Thyroid gland (tissue), 4 donors: ENCODE measurements at places on chromosomes 16 and 17.
A peak's percentile ranks its signal among the peaks of the same experiment; 100 is the strongest.

- DNase-seq, result peak; percentile 76
These were observed 124.5 kb upstream of the ZFHX3 start for GRCh38 chr16:73172241-73172972.

- no peak for DNase-seq
These were observed 312.2 kb downstream of the RBFOX1 start for GRCh38 chr16:7644811-7645210.

DNA sequence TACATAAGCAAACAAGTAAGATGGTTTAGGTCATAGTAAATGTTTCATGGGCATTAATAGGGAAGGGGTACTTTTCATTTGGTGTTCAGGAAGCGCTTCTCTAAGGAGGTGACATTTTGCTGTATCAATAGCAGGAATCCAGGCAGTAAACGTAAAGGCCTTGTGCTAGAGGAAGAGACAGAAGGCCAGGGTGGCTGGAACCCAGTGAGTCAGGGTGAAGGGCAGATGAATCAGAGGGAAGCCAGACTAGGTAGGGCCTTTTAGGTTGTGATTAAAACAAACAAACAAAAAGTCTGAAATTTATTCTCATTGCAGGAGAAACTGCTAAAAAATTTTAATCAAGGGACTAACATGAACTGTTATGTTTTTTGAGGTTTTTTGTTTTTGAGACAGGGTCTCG lies 6.5 kb downstream of the BMERB1 start:
- no peak for DNase-seq

DNA sequence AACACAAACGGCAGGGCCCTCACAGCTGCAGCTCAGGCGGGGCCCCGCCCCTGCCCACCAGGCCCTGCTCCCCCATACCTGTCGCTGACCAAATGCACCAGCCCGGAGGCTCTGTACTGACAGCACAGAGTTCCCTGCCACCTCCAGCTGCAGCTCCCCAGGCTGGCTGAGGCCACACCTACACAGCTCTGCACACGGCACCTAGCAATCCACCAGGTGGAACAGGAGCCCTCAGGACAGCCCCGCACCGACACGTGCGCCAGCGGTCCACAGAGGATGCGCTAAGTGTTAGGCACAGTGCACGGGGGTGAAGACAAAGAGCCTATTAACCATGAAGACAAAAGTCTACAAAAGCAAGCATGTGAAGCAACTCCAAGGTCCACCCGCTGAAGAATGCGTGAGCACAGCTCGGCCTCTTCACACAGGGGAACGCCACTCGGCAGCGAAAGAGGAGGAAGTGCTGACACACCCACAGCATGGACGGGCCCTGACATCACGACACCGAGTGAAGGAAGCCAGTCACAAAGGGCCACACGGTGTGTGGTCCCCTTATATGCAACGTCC lies 5.4 kb downstream of the ZCCHC14 start:
- DNase-seq, result peak; percentile 84

- DNase-seq, result no peak
These were observed 29.1 kb downstream of the PRAC1 start for GRCh38 chr17:48693178-48693577.

- DNase-seq, result no peak
These were observed 10.7 kb downstream of the DNAAF1 start for GRCh38 chr16:84155771-84156170.

DNA sequence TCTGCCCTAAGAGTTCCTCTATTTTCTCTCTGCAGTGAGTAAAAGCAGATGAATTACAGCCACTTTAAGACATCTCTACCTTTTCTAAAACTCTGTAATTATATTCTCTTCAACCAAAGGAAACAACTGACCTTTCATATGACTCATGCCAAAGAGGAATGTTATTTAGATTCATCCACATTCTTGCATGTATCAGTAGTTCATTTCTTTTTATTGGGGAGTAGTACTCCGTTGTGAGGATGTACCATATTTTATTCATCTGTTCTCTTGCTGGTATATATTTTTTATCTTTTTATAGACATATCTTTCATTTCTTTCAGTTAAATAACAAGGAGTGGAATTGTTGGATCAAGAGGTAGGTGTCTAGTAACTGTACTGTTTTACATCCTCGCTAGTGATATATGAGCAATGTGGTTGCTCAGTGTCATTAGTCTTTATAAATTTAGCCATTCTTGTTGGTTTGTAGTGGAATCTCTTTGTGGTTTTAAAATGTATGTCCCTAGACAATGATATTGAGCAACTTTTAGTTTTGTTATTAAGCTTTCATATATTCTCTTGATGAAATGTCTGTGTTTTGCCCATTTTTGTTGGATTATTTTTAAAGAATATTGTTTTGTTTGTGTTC lies 7.8 kb upstream of the MYH8 start:
- no peak for DNase-seq

DNA sequence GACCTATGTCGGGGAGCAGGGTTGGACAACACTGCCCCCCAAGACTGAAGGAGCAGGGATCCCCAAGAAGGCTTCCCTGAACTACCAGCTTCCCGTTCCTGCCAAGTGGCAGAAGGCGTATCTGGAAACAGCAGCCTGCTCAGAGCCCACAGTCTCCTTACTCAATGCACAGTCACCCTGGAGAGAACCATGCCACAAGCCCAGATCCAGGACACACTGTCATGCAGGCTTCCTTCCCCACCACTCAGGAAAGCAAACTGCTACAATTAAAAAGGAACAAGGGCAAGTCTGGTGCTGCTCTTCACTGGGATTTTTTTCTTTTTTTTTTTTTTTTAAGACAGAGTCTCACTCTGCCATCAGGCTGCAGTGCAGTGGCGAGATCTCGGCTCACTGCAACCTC lies 8.2 kb downstream of the WDR45B start:
- DNase-seq, result no peak

DNA sequence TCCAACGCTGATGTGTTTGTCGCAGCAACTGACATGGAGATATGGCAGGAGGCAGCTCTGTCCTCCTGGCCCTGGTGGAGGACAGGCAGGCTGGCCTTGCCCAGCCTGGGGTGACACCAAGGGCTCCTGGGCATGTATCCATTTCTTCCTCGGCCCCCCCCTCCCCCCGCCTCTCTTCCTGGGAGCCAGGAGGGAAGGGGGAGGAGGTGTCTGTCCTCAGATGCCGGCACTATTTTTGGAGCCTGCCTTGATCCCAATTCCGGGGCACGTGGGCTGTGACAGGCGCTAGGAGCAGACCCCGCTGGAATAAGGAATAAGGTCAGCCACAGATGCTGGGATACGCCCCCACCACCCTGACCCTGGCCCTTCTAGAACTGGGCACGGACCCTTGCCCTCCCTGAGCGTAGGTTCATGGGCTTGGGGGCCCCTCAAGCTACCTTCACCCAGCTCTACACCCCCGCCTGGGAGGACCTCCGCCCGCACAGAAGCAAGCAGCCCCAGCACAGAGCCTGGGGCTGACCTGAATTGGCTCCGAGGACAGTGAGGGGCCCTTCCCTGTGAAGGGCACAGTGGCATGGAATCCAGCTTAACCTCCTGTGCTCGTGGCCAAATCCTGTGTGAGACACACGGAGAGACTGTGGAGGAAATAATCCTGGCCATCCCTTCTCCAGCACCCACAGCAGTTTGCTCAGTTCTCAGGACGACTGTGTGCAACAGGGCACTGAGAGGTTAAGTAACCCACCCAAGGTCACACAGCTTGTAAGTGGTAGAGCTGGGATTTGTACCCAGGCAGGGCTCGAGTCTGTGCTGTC lies 24.1 kb downstream of the SEC14L5 start:
- DNase-seq, result no peak

- DNase-seq, result peak; percentile 78
These were observed 139.8 kb downstream of the KATNIP start for GRCh38 chr16:27689711-27690110.

DNA sequence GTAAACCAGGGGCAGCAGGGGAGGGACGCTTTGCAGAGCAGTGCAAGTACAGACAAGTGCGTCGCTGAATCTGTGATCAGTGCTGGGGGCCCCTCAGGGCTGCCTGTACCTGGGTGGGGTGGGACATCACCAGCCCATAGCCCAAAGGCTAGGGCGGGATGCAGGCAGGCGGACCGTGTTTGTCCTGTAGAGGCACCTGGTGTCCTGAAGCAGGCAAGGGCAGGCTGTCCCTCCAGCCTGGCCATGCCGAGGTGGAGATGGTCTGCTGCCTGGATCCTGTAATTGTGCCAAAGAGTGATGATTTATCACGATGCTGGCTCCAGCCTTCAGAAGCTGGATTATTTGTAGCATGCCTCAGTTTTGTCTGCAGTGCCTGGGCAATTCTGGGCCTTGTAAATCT lies 137.9 kb upstream of the GSE1 start:
- DNase-seq, result peak; percentile 70

- no peak for DNase-seq
These were observed 82.9 kb downstream of the MYH11 start for GRCh38 chr16:15773968-15774367.

GRCh38 chr17:63929860-63930766 lies 2.0 kb downstream of the CD79B start:
- DNase-seq, result no peak

GRCh38 chr16:1530883-1531637 lies 2.4 kb upstream of the TMEM204 start:
- DNase-seq, result no peak

GRCh38 chr17:57615836-57616757 lies 129.0 kb downstream of the CCDC182 start:
- DNase-seq, result no peak

DNA sequence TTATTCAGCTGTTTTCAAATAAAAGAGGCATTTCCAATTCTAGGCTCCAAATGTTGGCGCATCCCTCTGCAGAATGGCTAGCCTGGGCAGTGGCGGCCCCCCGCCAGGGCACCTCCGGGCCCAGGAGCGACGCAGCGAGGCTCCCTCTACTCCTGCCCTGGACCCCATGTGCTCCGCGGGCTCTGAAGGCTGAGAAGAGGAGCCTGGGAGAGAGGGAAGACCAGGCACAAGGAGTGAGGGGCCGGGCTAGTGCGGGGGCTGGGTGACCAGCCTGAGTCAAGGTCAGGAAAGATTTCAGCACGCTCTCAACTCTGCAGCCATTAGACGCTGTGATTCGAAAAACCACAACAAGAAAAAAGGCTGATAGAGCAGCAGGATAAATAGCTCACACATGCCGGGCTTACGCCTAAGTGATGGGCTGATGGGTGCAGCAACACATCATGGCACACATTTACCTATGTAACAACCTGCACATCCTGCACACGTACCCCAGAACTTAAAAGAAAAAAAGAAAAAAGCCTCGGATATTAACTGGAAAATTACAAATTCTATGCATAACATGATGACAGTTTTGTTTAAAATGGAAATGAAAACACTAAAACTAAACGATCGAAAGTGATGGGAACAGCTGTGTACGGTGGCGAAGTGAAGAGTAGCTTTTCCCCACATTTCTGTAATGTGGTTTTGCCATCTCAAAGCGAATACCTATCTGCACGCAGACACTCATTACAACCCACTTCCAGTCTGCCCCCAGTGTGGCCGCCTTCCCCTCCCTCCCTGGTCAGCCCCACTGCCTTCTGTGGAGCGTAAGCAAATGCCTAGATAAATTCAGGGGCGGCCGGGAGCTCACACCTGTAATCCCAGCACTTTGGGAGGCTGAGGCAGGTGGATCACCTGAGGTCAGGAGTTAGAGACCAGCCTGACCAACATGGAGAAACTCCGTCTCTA lies 44.4 kb downstream of the MAP1LC3B start:
- no peak for DNase-seq

GRCh38 chr17:885971-886571 lies 93.5 kb downstream of the NXN start:
- no peak for DNase-seq

DNA sequence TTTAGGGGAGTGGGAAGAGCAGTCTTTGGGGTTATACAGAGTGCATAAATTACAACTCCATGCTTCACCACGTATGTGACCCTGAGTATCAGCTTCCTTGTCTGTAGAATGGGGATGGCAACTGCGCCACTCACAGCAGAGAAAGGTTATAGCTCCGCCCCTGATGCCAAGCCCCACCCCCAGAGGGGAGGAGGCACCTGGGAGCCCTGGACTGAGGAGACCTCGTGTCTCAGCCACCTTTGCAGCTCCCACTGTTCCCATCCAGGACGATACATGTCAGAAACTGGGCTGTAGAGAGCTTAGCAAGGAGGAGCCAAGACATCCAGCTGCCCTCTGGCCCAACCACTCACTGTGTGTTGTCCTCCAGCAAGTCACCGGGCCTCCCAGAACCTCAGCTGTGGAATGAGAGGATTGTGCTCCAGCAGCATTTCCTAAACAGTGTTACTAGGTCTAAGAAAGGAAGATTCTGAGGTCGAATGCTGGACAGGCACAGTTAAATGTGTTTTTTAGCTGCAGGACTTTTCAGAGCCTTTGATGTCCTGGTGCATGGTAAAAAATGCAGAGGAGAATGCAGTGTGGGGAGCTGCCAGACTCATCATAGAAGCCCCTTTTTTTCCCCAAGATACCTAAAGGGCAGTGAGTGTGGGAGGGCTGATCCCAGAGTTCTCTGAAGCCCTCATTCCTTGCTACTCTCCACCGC lies 49.4 kb downstream of the BEAN1 start:
- no peak for DNase-seq

GRCh38 chr16:8972843-8973586 lies 9.3 kb upstream of the USP7 start:
- DNase-seq, result no peak

DNA sequence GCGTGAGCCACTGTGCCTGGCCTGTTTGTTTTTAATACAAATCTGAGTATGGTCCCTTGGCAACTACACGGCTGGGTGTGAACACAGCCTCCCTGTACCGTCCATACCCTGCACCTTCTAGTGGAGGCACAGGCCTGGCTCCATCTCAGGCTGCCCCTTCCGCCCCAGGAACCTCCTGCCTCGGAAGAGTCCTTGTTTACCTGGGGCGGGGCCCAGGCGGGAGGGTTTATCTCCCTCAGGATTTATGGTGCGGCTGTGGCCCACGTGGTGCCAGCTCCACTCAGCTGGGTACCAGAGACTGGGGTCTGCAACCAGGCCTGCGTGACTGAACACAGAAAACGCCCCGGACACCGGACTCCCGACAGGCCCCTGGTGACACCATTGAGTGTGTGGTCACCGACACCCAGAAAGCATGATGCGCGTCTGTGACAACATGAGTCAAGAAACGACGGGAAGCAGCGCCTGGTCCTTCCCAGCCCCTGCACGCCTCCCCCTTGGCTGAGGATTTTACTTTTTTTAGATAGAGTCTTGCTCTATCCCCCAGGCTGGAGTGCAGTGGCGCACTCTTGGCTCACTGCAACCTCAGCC lies 19.0 kb downstream of the UNKL start:
- DNase-seq, result no peak

DNA sequence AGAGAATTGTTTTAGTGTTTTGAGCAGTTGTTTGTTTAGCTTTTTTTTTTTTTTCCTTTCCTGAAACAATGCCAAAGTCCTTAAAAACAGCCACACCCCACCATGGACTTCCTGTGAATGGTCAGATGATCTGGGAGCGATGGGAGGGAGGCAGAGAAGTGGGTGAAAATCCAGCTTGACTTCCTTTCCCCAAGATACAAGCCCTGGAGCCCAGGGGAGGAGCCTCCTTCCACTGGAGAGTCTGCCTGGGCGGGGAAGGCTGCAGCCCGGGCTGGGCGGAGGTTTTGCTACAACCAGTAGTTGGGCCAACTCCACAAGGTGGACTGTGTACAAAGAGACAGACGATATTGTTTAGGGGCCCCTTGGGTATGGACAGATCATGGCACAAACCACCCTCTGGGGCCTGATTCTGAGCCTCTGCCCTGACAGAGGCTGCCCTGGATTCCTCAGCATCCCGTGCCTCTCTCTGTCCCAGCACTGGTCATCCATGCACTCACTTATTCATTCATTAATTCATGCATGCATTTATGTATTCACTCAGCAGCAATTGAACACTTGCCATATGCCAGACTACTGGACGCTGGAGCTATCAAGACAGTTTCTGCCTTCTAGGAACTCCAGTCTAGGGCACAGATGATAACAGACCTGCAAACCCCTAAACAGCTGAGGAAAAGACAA lies 29.8 kb downstream of the WSB1 start:
- peak; percentile 86 for DNase-seq

GRCh38 chr17:33267271-33267790 lies 25.8 kb downstream of the ASIC2 start:
- no peak for DNase-seq
